ENCODE measurements at places on chromosomes 16 and 17.
A peak's percentile ranks its signal among the peaks of the same experiment; 100 is the strongest.

GRCh38 chr16:55120408-55120807, 189.7 kb downstream of the IRX5 start:
- ATAC-seq = no peak

DNA sequence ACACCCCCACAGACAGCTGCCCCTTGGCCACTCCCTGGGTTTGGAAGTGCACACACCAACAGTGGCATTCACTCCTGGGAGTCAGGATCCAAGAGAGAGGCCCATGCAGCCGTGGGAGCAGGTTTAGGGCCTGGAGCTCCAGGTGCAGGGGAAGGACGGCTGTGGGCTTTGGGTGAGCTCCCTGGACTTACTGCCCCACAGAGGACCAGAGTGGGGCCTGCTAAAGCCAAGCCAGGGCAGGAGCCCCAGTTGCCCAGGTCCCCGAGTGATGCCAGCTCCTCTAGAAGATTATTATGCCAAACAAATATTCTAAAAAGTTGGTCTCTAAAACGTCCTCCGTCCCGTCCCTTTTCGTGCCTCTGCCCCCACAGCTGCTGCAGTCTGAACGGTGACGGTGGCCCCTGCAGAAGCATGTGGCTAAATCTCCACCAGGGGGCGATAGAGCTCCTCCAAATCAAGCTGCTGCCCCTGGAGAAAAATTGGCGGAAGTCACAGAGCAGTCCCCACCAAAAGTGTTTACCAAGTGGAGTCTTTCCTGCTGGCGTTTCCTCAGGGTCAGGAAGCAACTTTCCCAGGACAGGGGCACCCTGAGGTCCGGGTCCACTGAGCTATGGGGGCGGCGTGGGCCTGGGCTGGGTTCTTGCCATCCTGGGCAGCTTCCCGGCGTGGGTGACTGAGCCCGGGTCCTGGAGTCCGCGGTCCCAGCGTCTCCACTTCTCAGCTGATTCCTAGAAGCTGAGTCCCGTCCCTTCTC, 4.2 kb downstream of the ARMC7 start:
- peak; percentile 74 for ATAC-seq

GRCh38 chr17:19987897-19988296, 10.3 kb upstream of the AKAP10 start:
- ATAC-seq = no peak

- no peak for ATAC-seq
Measured at GRCh38 chr17:61488878-61489718, 36.9 kb downstream of the TBX4 start.

GRCh38 chr17:78748730-78749317, 33.2 kb downstream of the CYTH1 start:
- peak; percentile 86 for ATAC-seq

DNA sequence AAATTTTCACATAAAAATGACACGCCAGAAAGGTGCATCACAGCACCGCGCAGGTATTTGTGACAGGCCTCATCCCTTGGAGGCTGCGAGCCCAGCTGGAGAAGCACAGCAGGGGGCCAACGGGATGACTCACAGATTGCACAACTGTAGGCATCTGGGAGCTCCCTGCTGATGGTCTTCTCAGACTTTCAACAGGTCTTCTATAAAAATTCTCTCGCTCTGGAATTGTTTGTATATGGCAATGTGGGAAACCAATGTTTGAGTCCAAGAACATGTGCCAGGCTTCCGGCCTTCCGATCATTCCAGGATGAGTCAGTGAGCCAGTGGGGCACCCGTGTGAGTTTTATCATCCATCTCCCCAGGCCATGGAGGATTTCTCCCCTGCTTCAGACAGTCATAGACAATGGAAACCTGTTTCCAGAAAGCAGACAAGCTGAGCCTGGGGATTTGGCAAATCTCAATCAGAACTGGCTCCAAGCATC, 24.1 kb upstream of the ADORA2B start:
- ATAC-seq = no peak

DNA sequence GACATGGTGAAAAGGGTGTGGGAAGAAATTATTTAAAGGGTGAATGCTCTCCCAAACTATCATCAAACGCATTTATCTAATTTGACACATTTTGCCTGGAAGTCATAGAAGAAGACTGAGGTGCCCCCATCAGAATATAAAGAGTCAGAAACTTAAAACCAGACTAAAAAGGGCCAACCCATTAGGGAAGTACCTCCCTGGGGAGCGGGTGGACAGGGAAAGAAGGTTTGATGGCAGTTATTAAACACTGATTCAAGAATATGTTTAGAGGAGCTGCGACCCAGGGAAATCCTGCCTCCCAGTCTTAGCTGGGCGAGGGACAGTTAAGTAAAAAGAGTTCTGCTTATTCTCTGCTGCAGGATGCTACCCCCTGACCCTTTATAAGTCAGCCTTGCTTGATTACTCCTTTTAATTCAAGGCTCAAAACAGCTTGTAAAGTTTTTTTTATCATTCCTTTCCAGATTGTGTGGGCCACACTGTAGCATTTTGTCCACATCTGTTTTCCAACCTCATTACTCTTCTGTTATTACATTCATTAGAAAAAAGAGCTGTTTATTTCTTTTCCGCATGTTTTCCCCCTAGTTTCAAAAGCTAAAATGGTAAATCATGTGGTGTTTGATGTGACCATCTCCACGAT, 138.5 kb upstream of the TBX2 start:
- no peak for ATAC-seq

- ATAC-seq = no peak
Measured at GRCh38 chr16:89334461-89334860, 117.0 kb downstream of the ZNF778 start.

- peak; percentile 6 for ATAC-seq
Measured at GRCh38 chr17:17180141-17180603, 26.0 kb downstream of the PLD6 start.

GRCh38 chr17:35089586-35090296, 26.2 kb upstream of the RFFL start:
- peak; percentile 46 for ATAC-seq

DNA sequence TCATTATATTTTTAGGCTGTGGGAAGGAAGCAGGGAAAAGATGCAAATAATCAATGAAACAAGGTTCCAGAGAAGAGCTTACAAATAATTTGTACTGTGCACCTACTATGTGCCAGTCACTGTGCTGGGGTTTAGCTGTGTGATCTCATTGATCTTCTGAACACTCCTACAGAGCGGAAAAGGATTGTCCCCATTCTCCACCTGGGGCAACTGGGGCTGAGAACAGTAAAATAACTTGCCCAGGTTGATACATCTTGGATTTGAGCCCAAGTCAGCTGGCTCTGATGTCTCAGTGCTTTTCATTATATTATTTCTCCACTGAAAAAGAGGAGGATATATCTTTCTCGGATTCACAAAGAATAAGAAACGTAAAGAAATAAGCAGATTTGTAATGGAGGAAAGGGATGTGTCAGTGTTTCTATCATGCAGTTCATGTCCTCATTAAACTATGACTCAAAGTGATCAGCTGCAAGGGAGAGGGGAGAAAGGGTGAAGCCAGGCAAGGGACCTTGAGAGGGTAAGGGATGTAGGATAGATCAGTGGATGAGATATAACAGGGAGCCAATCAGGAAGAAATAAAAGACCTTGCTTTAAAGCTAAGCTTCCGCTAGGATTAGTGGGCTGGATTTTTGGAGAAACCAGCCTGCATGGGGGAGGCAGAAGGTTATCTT, 143.6 kb upstream of the NOL11 start:
- no peak for ATAC-seq

GRCh38 chr16:28193530-28194423, 18.0 kb downstream of the XPO6 start:
- peak; percentile 45 for ATAC-seq

GRCh38 chr16:16871196-16871595, 492.3 kb downstream of the NPIPA7 start:
- ATAC-seq = no peak

GRCh38 chr17:13785981-13786598, 184.4 kb upstream of the HS3ST3A1 start:
- no peak for ATAC-seq

GRCh38 chr16:56325956-56326355, 99.4 kb downstream of the AMFR start:
- no peak for ATAC-seq

DNA sequence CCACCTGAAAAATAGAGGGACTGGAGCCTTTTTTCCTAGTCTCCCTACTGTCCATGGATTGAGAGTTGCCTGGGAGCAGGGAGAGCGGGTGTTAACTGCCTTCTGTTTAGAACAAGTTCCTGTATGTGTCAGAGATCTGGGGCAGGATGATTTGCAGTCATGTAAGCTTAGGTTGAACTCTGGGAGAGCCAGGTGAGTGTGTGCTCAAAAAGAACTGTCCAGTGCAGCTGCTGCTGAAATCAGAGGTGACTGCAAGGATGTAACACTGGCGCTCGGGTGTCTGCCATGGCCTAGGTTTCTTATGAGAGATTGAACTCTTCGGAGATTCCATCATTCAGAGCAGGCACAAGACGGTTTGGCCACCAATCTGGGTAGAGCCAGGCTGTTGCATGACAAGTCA, 432.5 kb downstream of the CDH13 start:
- no peak for ATAC-seq

DNA sequence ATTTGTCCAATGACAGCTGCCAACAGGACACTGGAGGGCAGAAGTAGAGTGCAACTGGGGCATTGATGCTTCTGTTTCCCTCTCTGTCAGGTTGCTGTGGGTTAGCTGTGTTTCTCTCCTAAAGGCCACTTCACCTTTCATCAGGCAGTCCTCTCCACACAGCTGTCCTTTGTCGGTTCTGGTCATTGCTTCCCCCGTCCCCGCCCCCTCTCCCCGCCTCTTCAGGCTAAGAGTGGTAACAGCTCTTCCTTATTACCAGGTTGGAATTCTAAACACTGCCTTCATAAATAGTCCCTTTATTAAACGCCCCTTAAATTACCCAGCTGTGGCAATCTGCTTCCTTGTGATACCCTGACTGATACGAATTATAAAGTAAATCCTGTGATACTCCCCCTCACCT, 31.8 kb upstream of the NSRP1 start:
- ATAC-seq = no peak

DNA sequence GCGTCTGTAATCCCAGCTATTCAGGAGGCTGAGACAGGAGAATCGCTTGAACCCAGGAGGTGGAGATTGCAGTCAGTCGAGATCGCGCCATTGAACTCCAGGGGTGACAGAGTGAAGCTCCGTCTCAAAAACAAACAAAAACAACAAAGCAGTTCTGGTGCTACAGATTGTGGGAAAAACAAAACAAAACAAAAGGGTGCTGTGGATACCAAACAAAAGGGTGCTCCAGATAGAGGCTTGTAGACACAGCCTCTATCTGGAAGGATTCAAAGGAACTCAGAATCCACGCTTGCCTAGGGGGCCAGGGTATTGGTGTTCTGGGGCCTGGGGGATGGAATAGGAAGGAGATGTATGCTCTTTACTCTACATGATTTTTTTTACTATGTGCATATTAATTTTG, 2.5 kb downstream of the MYLK3 start:
- no peak for ATAC-seq

GRCh38 chr16:64696866-64697265, 425.0 kb downstream of the CDH11 start:
- no peak for ATAC-seq

GRCh38 chr17:494601-495265, 142.1 kb upstream of the RPH3AL start:
- no peak for ATAC-seq

DNA sequence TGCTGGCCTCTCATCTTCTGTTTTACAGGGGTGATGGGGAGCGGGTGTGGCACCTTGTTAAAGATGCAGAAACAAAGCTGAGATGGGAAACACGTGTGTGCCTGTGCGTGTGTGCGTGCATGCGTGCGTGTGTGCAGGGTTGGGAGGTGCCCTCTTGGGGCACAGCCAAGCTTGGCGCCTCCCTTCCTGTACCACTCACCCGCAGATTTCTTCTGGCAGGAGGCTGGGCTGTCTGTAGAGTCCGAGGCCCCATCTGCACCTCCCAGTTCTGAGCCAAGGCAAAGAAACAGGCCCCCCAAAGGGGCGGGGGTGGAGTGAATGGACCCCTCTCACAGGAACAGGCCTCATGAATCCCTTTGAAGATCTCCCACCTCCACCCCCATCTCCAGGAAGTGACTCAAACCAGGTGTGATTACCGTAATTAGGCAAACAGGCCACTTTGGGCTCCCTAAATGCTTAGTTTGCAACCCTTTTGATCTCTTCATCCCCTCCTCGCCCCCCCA, 20.9 kb downstream of the TNS4 start:
- peak; percentile 88 for ATAC-seq

- peak; percentile 5 for ATAC-seq
Measured at GRCh38 chr17:8117980-8118768, at the start of gene ALOXE3. Gene ALOXE3 (minus strand): TSS chr17:8118514. CDS start chr17:8117990, 524 bp downstream.

- ATAC-seq = no peak
Measured at GRCh38 chr17:81075307-81075706, 40.4 kb downstream of the BAIAP2 start.

- ATAC-seq = peak; percentile 38
Measured at GRCh38 chr17:63445571-63445953, 544 bp downstream of the CYB561 start.

DNA sequence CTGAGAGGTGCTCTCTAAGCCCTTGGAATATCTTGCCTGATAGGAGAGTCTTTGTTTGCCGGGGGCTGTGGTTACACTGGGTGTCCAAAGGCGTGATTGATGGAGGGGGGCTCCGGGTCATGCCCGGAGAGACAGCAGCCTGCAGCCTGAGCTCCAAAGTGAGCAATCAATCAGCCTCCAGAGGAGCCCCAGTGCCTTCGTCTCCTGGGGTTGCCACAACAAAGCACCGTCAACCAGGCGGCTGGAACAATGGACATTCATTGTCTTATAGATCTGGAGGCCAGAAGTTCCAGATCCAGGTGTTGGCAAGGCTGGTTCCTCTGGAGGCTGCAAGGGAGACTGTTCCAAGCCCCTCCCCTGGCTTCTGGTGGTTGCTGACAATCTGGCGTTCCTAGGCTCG, 24.0 kb upstream of the GINS2 start:
- no peak for ATAC-seq

DNA sequence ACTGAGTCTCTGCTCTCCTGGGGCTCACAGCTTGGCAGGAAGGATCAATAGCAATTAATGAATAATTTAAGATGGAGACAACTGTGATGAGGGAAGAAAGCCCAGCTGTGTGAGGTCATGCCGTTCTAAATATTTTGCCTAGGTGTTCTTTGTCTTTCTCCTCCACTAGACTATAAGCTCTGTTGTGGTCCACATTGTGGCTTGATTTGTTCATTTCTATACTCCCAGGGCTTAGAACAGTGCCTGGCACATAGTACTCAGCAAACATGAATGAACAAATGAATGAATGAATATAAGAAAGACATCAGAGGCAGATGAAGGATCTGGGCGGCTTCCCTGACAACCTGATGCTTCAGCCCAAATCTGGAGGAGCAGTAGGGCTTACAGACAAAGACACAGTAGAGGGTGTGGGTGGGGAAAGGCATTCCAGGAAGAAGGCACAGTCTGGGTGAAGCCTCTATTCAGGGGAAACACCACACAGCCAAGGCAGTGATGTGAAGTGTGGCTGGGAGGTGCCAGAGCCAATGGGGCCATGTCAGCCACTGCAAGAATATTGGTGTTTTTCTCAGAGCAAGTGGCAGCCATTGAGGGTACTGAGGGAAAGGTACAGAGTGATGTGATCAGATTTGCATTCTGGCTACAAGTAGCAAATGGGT, 8.3 kb downstream of the CDH13 start:
- no peak for ATAC-seq

DNA sequence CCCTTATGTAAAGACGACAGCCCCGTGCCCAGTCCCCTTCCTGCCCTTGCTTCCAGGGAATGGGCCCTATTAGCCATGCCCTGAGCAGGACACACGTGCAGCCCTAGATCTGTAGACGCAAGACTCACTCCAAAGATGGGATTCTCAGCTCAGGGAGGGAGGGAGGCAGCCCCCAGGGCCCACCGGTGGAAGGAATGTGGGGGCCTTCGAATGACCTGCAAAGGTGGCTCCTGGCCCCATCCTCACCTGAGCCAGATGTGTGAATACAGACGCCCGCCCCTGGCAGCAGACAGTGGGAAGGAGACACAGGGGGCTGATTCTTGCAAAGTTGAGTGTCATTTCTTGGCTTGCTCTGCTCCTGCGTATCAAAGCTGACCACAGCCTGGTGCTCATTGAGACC, 47.8 kb downstream of the LITAF start:
- no peak for ATAC-seq

Measured in activated CD4-positive, CD25-positive, alpha-beta regulatory T cell treated with anti-CD3 and anti-CD28 coated beads, Interleukin-2, amount 50 U/mL, for 24 hours (primary cell).